LHCN-M2 (cell line): ENCODE measurements at places on chromosomes 11 and 22. TPM values are rescaled to one million over a fixed set of nuclear protein-coding genes. Genes with fewer than 3 reads are reported as not detected.

AHNAK gene
- total RNA-seq = 313 and 332 TPM in 2 replicates

PUS3 gene
- total RNA-seq = 7.5 and 16.6 TPM in 2 replicates

PRR5 gene
- total RNA-seq = 9.4 and 10.5 TPM in 2 replicates

ACR gene
- total RNA-seq = not detected in 2 replicates

DERL3 gene
- 0.23 TPM in 1 of 2 replicates, not detected in the other for total RNA-seq
